ENCODE measurements at places on chromosomes 7 and 10.

GRCh38 chr7:34991938-34992840 is 45.1 kb downstream of the DPY19L1 start:
- no peak for DNase-seq

- no peak for DNase-seq
Observed at GRCh38 chr10:26801831-26802230, 58.9 kb downstream of the ABI1 start.

- DNase-seq = no peak
Observed at GRCh38 chr10:93075369-93076221, 1.9 kb downstream of the CYP26A1 start.

DNA sequence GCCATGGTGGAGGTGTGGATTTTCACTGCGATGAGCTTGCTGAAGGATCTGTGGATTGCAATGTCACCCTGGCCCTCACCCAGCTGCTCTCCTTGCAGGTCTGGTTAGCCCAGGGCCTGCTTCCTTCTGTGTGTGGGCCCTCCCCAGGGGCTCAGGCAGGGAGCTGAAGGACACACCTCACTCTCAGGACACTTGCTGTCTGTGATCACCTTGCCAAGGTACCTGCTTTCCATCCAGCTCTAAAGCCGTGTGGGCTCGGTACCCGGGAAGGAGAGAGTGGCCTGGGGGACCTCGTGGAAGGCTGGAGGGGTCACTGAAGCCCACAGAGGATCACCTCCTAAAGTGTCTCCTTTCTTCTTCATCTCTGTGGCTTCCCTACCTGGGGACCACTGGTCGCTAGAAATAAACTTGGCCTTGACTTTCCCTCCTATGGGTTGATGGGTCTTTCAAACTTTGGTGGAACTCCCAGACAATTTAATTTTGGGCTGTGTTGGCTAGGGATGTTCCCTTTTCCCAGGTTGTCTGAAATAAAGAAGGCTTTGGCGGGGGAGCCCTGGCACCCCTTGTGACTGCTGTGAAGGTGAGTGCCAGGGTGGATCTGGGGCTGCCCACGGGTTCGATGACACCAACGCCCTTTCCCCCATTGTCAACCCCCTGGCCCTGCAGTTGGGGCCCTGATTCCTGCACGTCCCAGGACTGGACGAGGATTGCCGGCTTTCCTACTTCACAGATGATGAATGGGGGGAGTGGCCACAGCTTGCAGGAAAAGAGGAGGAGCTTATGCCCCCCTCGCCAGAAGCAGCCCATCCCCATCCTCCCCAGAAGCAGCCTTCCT is 331.0 kb downstream of the ADARB2 start:
- DNase-seq = no peak

DNA sequence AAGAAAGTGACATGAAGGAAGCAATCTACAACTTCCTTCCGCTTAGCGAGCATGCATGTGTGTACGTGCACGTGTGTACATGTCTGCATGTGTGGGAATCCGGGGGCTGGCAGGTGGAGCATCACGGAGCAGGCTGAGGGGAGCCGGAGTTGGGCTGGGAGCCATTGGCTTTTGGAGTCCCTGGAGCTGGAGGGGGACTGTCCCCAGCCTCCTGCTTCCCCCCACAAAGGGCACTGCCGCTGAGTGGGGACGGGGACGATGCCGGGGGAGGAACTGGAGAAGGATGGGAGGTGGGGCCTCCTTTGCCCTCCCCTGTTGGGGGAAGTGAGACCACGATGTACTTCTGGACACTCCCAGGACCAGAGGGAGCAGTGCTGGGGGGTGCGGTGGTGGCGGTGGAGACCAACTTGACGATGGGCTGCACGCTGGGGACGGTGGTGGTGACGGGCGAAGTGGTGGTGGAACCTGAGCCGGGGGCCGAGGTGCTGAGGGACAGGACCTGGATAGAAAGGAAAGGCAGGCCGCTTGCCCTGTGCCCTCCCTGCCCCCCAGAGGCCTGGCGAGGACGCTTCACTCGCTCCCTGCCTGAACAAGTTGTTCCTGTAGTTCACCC is 5.8 kb downstream of the AP4M1 start:
- no peak for DNase-seq

GRCh38 chr10:4941540-4942330 is 21.5 kb upstream of the AKR1C1 start:
- no peak for DNase-seq

GRCh38 chr7:24829787-24830186 is 72.5 kb upstream of the GSDME start:
- DNase-seq = peak; percentile 23

GRCh38 chr10:63553031-63553430 is 31.8 kb downstream of the REEP3 start:
- no peak for DNase-seq

DNA sequence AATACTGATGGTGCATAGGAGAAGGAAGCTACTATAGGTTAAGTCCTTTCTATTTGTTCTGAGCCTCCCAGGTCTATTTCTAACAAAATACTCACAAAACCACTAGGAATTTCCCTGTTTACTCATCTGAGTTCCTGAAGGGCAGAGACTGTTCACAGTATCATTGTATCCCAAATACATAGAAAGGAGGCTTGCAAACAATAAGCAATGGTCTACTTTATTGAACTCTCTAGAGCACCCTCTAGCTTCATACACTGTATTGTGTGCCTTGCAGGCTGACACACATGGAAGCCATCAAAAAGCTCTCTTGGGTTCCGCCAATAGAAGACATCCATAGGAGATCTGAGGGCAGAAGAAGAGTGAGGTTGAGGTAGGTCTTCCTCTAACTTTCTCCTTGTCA is 826.1 kb downstream of the GRM8 start:
- no peak for DNase-seq

DNA sequence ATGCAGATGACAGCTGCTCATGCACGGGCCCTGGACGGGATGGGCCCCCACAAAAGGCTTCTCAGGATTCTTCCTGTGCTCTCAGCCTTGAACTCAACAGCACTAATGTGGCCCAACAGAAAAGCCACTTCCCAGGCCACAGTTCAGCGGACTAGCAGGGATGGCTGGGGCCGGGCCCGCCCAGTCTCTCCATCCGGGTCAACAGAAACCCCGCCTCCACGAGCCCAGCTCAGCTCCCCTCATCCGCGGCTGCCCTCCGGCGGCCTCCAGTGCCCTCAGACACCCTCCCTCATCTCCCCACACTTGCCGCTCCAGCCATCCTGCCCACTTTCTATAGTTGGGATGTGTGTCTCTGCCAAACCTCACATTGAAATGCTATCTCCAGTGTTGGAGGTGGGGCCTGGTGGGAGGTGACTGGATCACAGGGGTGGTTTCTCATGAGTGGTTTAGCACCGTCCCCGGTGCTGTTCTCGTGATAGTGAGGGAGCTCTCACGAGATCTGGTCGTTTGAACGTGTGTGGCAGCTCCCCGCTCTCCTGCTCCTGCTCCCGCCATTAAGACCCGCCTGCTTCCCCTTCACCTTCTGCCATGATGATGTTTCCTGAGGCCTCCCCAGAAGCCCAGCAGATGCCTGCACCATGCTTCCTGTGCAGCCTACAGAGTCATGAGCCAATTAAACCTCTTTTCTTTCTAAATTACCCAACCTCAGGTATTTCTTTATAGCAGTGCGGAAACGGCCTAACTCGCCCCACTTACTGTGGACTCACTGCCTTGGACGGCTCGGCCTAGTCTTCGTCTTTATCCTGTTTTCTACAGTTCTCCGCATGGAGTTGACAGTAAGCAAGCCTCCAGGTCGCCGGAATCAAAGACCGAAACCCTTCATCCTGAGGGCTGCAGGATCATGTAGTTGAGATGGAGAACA is 169.9 kb upstream of the RNF32 start:
- no peak for DNase-seq

- no peak for DNase-seq
Observed at GRCh38 chr7:80510021-80510420, 1.8 kb downstream of the GNAT3 start.

Data from eye (tissue), 1 donor.